ENCODE measurements at places on chromosomes 12 and 14.

DNA sequence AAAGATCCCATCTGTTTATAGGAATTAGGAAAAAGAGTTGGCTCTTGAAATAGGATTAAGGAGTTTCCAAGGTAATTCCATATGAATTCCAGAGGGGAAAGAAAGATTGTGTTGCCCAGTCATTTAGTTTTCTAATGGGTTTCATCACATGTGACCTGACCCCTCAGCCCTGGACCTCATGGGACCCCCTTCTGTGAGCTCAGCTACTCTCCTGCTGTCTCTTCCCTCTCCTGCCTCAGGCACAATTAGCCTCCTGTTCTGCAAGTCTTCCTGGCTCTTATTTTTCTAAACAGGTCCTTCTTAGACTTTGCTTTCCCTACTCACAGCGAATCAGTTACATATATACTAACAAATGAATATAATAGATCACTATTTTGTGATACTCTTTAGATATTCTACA, 237.7 kb downstream of the TRHDE start:
- no peak for DNase-seq

DNA sequence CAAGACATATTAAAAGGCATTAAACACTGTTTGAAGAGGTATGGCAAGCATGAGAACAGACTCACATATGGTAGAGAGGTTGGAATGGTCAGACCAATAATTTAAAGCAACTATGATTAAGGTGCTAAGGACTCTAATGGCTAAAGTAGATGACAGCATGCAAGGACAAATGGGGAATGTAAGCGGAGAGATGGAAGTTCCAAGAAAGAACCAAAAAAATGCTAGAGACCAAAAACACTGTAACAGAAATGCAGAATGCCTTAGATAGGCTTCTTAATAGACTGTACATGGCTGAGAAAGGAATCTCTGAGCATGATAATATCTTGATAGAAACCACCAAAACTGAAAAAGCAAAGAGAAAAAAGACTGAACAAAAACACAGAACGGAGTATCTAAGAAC, 77.4 kb downstream of the RIN3 start:
- no peak for DNase-seq

DNA sequence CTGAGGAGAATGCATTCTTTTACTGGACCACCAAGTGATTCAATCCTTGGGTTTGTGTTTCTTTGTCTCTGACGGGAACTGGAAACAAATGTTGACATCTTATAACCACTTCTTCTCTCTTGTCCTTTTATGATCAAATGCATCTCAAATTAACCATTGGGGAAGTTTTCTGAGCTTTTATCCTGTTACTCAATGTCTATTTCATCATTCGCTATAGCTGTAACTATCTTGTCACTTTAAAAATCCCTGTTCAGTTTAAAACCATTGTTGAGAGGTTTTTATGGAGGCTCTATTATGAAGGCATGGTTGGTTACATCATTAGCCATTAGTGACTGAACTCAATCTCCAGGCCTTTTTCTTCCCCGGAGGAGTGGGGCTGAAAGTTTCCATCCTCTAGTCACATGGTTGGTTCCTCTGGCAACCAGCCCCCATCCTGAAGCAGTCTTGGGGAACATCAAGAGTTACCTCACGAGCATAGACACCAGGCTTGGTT, 2.7 kb upstream of the CLEC6A start:
- DNase-seq: no peak

DNA sequence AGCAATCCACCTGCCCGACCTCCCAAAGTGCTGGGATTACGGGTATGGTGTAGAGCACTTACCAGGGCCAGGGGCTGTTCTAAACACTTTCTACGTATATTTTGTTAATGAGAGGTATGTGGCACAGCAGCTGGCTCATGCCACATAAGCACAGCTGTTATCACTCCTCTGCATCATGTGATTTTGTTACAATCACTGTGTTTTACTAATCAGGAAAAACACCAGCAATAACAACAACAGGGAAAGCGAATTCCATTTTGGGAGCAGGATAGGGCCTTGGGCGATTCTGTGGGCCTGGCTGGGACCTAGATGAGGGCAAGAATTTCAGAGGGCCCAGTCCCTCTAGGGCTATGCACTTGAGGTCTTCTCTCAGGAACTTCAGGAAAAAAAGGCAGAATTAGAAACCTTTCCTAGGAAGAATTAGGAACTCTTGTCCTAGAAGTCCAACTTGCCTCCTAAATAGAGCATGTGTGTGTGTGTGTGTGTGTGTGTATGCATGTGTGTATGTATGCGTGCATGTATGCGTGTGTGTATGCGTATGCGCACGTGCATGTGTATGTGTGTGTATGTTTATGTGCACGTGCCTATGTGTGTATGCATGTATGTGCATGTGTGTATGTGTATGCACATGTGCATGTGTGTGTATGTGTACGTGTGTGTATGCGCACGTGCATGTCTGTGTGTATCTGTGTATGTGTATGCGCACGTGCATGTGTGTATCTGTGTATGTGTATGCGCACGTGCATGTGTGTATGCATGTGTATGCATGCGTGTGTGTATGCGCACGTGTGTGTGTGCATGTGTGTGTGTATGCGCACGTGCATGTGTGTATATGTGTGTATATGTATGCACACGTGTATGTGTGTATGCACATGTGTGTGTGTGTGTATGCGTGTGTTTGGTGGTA, 41.8 kb upstream of the CORO1C start:
- DNase-seq: no peak

DNA sequence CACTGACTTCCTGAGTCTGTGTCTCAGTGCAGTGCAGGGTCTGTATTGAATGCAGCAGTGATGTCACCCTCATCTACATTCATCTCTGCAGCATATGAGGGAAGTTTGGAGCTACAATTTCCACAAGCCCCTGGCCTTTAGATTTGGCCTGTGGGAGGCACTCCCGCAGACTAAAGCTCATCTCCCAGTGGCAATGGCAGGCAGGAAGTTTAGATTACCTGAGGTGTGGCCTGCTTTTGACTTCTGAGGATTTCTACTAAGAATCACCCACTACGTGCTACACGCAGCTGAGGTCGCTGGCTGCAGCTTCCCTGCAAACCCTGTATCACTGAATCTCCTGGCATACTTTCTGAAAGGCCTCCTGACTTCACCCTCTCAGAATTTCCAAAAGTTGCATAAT, 202.2 kb upstream of the PRKD1 start:
- no peak for DNase-seq
